ENCODE measurements at places on chromosomes 2 and 18. TPM values are rescaled to one million over a fixed set of nuclear protein-coding genes. Genes with fewer than 3 reads are reported as not detected.

GRCh38 chr2:239824046-239824694 lies 201.0 kb downstream of the NDUFA10 start:
- DNase-seq, result peak; percentile 70

DNA sequence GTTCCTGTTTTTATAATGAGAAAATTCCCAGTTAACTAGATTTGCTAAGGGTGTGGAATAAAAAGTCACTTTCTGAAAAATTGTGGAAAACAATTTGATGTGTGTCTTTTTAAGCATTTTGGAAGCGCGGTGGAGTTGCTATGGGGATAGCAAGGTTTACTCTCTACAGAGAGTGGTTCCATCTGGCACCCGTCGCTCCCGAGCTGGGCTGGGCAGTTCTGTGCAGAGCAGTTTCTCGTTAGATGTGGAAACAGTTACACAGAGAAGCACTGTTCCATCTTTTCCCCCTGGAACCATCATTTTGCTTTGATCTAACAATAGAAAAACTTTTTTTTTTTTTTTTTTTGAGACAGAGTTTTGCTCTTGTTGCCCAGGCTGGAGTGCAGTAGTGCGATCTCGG lies 17.4 kb downstream of the LDLRAD4 start:
- no peak for DNase-seq

DNA sequence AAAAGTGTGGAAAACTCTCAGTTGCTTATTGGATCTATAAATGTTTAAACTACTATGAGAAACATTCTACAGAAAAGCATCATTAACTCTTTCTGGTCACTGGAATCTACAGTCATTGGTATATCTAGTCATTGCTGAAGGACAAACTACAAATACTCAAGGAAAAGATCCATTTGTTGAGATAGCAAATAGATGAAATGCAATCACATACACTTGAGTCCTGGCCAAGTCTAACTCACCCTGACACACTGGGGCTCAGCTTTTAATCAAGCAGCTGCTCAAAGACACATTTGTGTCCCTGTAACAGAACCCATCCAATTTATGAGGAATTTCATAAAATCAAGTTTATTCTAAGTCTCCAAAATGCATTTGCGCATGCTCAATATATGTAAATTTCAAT lies 68.7 kb downstream of the CDH2 start:
- DNase-seq, result no peak

DNA sequence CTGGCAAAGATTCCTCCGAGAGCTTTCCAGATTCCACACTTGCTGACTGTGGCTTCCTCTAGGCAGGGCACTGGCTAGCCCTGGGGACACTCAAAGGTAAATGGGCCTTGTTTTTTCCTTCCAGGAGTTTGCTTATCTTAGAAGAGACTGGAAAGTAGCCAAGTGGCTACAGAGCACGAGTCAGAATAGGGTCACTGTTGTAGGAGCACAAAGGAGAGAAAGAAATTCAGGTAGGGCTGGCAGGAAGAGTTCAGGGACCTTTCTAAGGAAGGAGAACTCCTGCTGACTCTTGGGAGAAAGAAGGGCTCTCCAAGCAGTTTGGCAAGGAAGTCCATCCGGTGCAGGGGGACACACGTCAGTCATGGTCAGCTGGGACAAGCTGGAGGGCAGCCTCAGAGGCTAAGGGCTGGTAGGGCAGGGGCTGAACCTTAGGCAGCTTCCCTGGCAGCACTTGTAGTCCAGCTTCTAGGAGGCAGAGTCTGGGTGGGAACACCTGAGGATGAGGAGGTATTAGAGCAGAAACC lies 39.5 kb downstream of the NIFK start:
- no peak for DNase-seq

DNA sequence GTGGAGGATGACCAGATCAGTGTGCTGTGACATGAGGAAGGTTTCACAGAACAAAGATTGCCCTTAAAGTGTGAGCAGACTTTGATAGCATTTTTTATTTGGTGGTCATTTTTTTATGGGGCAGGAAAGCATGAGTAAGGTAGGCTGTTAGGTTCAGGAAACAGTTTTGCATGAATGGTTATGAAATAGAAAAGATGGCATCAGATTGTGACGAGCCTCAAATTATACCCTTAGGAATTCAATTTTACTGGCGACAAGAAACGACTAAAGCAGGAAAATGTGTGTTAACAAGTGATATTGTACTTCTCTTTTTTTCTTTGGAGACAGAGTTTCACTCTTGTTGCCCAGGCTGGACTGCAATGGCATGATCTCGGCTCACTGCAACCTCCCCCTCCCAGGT lies 44.7 kb downstream of the PIK3C3 start:
- no peak for DNase-seq

GRCh38 chr2:140338795-140339194 lies 1558.6 kb upstream of the NXPH2 start:
- DNase-seq, result no peak

The GALNT5 gene
- total RNA-seq, result not detected

The PPP1R1C gene
- total RNA-seq, result not detected

GRCh38 chr2:21395366-21395765 lies 271.6 kb downstream of the TDRD15 start:
- peak; percentile 42 for DNase-seq

DNA sequence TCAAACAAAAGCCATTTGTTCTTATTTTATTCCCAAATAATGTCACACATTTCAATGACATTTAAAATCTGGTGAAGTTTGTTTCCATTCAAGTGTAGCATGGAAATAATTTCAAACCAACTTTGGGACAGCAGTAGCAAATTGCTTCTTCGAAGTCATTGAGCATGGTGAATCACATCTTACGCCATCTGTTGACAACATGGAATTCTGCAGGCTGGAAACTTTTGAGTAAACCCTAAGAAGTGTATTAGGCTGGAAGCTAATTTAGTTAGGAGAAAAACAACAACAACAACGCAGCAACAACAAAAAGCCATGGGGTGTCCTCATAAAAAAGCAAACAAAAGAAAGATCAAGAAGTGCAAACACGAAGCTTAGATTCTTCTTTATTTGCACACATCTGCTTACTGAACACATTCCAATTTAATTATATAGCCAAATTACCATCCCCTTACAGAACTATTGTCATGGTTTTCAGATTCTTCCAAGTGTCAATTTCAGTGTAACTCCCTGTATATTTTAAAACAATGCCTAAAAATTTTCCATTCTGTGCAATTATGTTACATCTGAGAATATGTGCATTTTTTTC lies 659.0 kb upstream of the CDH7 start:
- peak; percentile 72 for DNase-seq

- no peak for DNase-seq
Observed at GRCh38 chr2:200750323-200750910, 61.3 kb upstream of the BZW1 start.

The IL37 gene
- not detected for total RNA-seq

The RNF181 gene
- 332 TPM for total RNA-seq

The C2orf72 gene
- not detected for total RNA-seq

DNA sequence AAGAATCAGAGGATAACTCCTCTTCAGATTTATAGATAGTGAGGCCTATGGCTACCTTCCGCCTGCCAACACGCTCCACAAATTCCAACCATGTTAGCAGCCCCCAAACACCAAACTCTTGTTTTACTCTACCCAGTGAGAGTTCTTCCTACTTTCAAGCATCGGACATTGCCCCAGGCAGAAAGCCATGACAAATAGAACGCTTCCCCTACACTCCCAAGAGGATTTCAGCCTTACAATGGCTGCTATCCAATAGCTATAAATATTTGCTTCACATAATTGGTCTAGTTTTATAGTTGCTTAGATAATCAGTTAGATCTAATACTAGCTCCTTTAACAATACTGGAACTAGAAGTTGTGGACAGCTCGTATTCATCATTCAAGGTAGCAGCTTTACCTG lies 503.4 kb upstream of the VRK2 start:
- DNase-seq, result no peak

The NOL4 gene
- 18.5 TPM for total RNA-seq

DNA sequence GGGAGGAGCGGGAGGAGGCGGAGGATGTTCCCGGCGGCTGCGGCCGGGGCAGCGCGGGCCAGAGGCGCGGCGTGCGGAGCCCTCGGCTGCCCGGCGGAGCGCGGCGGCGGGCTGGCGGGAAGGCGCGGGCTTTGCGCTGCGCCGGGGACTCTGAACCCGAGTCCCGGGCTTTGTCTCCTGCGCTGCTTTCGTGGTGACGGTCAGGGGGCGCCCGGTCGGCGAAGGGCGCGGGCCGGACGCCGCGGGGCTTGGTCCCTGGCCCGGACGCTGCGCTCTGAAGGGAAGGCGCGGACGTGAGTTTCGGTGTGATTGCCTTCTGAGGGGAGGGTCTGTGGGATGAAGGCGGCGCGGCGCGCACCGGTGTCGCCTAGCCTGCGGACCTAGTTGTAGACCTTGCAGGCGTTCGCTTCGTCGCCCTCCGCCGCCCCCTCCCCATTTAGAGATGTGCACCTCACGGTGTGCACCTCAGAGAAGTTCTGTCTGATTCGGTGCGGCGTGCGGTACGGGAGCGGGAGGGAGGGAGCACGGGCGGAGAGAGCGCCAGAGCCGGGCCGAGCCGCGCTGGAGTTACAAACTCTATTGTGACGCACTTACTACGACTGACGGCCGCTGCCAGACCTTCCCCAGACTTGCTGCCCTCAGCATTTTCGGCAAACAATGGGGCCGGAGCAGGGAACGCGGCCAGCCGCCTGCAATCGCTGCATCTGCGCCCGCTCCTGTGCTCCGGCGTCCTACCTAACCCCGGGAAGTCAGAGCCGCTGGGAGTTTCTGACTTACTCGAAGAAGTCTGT lies 2.1 kb downstream of the BCL2L11 start:
- DNase-seq, result peak; percentile 72

DNA sequence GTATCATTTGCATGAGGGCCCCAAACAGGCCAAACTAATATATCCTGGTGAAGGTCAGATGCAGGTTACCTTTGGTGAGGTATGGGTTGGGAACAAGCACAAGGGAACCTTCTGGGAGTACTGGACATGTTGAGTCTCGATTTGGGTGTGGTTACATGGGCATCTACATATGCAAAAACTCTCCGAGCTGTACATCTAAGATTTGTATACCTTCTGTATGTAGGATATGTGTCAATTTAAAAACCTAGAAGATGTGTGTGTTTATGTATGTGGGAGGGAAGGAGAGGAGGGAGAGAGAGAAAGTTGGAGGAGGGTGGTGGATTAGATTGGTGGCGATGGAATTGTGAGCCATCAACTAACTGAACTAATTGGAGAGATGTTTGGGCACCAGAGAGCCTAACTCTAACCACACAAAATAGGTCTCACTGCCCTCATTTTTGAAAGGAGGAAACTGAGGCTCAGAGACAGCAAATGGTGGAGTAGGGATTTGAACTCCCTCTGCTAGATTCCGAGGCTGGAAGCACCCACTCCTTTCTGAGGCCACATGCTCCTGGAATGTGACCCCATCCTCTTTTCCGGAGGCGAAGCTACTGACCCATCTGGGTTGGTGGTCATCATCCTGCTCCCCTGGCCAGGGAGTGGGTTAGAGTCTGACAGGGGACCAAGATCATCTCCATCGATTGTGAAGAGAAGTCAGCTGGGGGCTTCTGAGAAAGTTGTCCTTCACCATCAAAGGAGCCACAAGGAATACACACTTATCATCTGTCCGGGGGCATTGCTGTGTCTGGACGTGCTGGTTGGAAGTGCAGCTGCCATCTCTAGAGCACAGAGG lies 107.3 kb upstream of the MYCN start:
- no peak for DNase-seq

The STARD6 gene
- not detected for total RNA-seq

The TRIM43 gene
- not detected for total RNA-seq

The CREG2 gene
- not detected for total RNA-seq

The SDC1 gene
- total RNA-seq, result 25.1 TPM

GRCh38 chr2:173993459-173993858 lies 28.3 kb upstream of the SP3 start:
- no peak for DNase-seq

The LIMS4 gene
- not detected for total RNA-seq

The FABP1 gene
- total RNA-seq, result not detected

The HRH4 gene
- total RNA-seq, result not detected

GRCh38 chr2:219218732-219219701 lies at the start of gene ABCB6:
TSS of gene ABCB6 (minus strand) at chr2:219218958. CDS start at chr2:219218673, 285 bp downstream.
- DNase-seq, result peak; percentile 98

DNA sequence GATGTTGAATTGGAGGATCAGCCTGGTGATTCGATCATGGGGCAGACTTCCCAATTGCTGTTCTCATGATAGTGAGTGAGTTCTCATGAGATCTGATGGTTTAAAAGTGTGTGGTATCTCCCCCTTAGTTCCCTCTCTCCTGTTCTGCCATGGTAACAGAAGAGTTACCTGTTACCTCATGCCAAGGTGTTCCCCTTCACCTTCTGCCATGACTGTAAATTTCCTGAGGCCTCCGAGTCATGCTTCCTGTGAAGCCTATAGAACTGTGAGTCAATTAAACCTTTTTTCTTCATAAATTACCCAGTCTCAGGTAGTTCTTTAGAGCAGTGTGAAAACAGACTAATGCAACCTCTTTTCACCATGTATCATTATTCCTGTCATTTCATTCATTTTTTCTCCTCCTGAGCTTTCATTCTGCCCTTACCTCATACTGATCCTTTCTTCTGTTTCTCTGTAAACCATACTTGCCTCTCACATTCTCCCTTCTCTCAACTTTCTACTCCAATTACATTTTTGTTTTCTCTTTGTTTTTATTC lies 22.0 kb downstream of the STARD6 start:
- DNase-seq, result no peak

DNA sequence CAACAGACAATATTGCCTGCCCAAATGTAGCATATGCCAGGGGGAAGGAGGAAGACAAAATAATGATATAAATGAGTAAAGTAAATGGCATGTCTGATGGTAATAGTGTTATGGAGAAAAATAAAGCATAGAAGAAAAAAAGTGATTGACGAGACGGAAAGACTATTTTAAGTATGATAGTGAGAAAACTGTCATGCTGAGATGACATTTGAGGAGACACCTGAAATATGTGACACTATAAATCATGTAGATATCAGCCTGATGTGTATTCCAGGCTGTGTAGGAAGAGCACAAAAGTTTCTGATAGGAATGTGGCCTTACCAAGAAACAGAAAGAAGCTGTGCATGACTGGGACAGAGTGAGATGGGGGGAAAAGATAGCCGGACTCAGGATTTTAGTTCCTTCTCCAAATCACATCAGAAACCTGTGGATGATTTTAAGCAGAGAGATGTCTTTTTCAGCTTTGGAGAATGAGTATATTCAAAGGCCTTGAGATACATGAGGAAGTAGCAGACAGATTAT lies 387.3 kb upstream of the SYT4 start:
- DNase-seq, result no peak

DNA sequence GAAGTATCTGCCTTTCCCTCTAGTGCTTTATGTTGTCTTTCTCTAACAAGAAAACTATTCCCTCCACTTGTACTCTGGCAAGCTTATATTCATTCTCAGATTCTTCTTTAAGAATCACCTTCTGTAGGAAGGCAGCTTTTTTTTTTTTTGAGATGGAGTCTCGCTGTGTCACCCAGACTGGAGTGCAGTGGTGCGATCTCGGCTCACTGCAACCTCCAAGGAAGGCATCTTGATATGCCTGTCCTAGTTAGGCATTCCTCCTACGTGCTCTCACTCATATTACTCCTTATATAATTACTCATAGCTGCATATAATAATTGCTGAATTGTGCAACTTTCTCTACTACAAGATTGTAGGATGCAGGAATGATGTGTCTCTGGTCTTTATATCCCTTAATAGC lies 15.8 kb downstream of the NDUFS1 start:
- no peak for DNase-seq

All from Karpas-422 (cell line).